ENCODE measurements at places on chromosomes 4 and X.

DNA sequence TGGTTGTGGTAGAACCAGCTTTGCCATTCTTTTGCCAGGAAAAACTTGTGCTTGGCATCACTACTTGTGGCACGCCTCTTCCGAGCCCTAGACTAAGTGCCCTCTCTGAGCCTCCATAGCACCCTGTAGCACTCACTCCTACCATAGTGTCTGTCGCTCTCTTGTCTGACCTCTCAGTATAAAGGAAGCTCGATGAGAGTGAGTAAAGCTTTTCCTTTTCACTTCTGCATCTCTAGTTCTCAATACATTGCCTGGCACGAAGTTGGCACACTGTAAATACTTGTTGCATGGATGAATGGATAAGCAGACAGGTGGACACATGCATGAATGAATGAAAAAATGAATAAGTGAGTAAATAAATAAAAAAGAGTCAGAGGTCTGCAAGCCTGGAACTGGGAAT is 48.3 kb downstream of the TLR10 start:
- DNase-seq, result no peak

- DNase-seq, result no peak
Measured at GRCh38 chr4:153062652-153063168, 126.6 kb downstream of the FHDC1 start.

GRCh38 chrX:47941423-47941822 is 62.4 kb downstream of the ZNF182 start:
- no peak for DNase-seq

GRCh38 chr4:25182937-25183336 is 22.7 kb upstream of the SEPSECS start:
- no peak for DNase-seq

DNA sequence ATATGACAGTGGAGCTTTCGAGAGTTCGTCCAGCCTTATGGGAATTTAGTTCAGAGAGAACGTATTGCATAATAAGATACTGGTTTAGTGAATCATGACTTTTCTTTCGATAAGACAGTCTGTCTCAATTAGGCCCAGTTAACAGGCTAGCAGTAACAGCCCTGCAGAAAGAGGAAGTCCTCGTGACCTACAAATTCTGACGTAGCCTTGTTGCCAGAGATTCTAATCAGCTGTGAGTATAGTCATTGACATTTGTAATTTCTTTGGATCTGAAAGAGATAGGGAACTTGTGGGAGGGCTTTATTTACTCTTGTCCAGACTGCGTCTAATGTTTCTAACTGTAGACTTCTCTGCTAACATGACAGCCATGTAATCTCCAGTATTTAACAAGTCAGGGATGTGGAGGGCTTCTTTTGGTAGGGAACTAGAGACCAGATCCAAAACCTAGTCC is 15.8 kb downstream of the ART3 start:
- no peak for DNase-seq

Data from brain (organoid and tissue), 16 donors.